ENCODE measurements at places on chromosomes 1 and 21.

- DNase-seq: no peak
These were observed 666.7 kb downstream of the NCAM2 start for GRCh38 chr21:21664871-21665270.

DNA sequence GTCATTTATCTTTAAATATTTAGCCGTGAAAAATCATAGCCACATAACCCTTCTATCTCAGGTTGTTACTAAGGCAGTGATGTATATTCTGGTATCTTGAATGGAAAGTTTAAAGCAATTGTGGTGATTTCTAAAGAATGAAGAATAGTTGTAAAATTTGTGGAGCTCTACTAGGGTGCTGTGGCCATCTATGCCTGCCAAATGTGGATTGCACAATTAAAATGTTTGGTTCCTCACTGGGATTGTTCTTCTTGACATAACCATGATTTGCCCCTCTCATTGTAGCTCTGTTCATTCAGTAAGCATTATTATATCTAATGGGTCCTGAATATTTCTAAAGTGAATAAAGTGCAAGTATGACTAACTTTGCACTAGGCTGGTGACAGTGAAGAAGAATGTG lies 50.1 kb downstream of the AK4 start:
- no peak for DNase-seq

DNA sequence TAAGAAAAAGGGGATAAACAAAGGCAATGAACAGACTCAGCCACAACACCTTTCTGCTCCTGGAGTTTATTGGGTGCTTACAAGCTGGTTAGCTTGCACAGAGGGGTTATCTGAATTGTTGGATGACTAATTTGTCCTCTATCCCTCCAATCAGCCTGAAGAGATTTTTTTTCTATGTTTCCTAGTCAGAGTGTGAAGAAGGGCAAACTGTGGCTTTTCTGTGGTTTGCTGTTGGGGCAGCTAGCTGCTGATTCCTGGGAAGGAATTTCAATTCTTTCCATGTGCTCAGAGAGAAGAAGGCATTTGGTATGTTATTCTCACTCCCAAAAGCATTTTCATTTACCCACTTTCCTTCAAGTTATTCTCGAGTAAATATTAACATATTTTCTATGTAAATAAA lies 48.6 kb downstream of the PCP4 start:
- no peak for DNase-seq

DNA sequence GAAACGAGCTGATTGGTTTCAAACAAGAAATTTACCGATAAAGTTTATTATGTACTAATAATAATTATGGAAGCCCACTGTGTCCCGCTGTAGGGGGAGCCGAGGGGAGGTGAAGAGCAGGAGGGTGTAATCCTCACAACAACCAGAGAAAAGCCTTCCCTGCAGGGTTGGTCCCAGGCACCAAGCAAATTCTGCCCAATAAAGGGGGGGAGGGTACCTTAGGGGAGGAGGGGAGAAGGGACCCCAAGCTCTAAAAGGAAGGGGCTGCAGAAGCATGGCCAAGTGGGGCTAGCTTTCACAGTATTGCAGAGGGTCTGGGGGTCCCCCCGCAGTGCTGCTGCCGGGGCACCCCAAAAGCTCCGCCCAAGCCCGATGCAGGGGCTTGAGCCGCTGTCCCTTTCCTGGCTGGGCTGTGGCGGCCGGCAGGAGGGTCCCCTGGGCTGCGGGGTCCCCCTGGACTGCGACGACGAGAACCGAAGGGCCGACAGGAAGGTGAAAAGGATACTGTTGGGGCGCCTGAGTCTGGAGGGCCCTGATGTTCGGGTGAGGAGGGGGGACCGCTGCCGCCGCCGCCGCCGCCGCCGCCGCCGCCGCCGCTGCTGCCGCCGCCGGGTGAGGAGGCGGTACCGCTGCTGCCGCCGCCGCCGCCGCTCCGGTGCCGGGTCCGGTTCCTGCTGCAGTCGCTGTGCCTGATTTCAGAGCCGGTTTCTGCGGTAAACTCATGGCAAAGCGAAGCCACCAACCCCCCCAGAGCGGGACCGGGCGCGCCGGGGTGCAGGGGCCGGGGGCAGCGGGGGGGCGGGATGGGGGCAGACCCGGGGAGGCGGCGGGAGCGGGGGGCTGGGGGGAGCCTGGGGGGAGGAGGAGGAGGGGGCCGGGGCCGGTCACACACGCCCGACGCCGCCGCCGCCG lies 771 bp downstream of the EIF4G3 start:
- DNase-seq: no peak

GRCh38 chr1:193058529-193059281 lies 455 bp downstream of the UCHL5 start:
- no peak for DNase-seq

DNA sequence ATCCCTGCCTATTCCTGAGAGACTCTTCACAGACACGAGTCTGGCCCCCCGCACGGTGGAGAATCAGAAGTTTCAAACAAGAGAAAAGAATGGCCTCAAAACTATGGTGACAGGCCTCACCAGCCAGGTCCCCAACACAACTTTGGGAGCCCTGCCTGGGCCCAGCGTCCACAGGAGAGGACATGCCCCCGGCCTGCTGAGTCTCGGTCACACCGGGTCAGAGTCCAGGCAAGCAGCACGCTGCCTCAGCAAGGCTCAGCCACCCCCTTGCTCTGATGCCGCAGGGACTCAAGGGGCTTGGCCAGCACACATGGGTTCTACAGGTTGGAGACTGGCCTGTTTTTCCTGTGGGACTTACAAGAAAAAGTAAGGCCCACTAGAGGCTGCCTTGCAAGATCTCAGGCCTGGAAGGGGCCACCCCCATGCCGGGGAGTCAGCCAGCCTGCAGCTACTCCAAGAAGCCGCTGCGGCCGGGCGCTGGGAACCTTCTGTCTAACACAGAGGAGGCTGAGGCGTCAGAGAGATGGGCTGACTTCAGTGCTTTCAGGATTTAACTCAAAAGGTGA lies 116.8 kb downstream of the NPHP4 start:
- no peak for DNase-seq

DNA sequence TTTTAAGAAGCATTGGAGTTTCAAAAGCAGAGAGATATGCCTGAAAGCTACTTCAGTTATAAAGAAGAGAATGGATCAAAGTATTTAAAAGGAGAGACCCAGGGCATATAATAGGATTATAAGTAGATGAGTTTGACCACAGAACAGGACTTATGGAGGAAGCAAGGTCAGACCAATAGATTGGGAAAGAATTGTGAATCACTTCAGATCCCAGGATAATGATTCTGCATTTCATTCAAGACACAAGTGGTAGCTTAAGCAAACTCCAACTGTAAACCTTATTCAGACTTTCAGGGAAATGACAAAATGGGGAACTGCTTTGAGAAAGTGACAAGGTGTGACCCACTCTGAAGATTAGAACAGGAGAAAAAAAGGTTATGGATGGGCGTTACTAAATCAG lies 18.9 kb upstream of the OR10J5 start:
- no peak for DNase-seq

GRCh38 chr1:6601923-6602668 lies 573 bp downstream of the KLHL21 start:
- no peak for DNase-seq

- no peak for DNase-seq
These were observed 1.2 kb downstream of the KRTAP10-4 start for GRCh38 chr21:44574457-44575306.

GRCh38 chr1:18945401-18945849 lies 11.1 kb downstream of the IFFO2 start:
- no peak for DNase-seq

GRCh38 chr1:44719318-44719717 lies 11.7 kb downstream of the RNU5D-1 start:
- no peak for DNase-seq

DNA sequence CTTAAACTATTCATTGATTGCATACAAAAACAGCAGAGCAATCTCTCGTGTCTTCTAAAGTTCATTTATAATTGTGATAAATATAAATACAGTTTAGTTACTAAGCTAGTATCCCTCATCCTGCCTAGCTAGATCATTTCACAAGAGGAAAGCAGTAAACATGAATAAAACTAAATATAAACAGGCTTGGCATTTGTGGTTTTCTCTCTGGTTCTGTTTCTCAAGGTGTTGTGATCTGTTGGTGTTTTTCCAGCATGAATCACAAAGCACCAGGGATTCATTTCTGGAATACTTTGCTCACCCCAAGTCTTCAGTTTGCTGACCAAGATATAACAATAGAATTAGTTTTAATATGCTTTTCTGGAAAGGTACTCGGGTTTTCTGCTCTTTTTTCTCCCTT lies 32.7 kb upstream of the GLIS1 start:
- DNase-seq: no peak

DNA sequence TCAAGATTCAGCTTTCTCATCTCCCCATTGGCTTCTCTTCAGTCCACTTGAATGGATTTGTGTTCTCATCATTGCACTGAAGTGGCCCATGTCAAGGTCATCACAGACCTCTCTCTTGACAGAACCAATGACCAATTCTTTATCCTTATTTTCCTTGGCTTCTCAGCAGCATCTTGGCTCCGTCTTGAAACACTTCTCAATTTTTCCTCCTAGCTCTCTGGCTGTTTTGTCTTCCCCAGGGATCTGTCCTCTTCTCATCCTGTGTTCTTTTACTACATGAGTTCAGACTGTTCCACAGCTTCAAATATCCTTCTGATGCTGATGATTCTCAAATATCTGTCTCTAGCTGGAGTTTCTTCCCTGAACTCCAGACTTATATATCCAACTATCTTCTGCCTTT lies 78.6 kb downstream of the COLGALT2 start:
- DNase-seq: no peak

DNA sequence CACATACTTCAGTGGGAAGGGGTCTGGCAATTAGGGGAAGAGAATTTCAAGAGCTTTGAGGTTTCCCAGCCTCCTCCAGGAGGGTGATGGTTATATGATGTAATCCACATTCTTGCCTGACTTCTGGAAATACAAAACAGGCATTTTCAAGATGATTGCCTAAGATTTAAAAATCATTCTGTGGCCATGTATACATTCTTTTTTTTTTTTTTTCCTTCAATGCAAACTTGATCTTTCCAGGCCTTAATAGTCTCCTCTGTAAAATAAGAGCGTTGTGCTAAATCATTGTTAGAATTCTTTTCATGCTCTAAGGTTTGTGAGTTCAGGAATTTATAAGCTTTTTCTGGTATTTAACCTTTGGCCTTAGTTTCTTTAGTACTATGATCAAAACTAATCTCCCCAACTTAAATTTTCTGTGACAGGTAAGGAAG lies 192.3 kb upstream of the HMCN1 start:
- no peak for DNase-seq

DNA sequence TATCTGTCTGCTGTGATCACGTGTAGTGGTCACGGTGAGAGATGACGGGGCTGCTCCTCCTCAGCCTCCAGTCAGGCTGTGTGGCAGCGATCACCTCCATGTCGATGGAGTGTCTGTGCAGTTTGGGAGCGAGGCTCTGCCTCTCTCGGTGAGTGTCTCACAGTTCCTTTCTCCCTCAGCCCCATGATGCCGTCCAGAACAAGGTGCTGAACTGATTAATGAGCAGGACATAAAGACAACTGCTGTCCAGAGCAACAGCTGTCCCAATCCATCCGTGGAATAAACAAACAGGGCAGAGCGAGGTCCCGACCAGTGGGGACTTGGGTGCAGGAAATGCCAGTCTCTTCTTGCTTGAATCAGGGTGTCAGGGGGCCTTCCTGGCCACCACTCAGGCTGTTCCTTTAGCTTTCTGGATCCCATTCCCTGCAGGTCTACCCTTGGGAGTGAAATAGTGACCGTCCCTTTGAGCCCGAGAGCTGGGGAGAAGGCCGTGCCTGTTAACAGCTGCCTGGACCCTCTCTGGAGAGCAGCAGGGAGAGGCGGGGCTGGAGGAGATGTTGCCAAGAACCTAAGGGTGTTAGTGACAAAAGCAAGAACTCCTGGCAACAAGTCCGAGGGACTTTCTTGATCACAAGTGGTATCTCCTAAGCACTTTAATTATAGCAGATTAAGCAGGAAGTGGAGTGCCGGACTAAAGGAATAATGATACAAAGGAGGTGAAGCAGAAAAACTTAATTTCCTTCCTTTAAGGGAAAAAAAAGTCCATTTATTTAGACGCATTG lies 443.9 kb downstream of the KIF26B start:
- no peak for DNase-seq

- DNase-seq: no peak
These were observed 1.8 kb upstream of the TTC34 start for GRCh38 chr1:2803086-2803930.

- DNase-seq: no peak
These were observed 10.7 kb downstream of the CELF3 start for GRCh38 chr1:151705753-151706463.

- no peak for DNase-seq
These were observed 33.0 kb downstream of the CDK18 start for GRCh38 chr1:205537386-205538018.

- no peak for DNase-seq
These were observed 279.7 kb downstream of the SPATA17 start for GRCh38 chr1:217910791-217911320.

GRCh38 chr1:183881387-183882131 lies 76.6 kb downstream of the RGL1 start:
- DNase-seq: no peak
